ENCODE measurements at places on chromosomes 7 and 10. TPM values are rescaled to one million over a fixed set of nuclear protein-coding genes. Genes with fewer than 3 reads are reported as not detected.

The SDK1 gene
- total RNA-seq, result 3.2 TPM

The TAS2R39 gene
- total RNA-seq, result not detected

The MBL2 gene
- total RNA-seq, result not detected

The COL1A2 gene
- total RNA-seq, result 259 TPM

The CPXM2 gene
- 6.7 TPM for total RNA-seq

The GPR37 gene
- not detected for total RNA-seq

The ADCY1 gene
- total RNA-seq, result 3.0 TPM

The CFAP43 gene
- total RNA-seq, result 0.14 TPM

The NAT16 gene
- not detected for total RNA-seq

The VWA2 gene
- total RNA-seq, result not detected

The C10orf67 gene
- 0.48 TPM for total RNA-seq

The SP4 gene
- 8.5 TPM for total RNA-seq

The GJD4 gene
- not detected for total RNA-seq

The SEMA3D gene
- 2.1 TPM for total RNA-seq

The AP3M1 gene
- total RNA-seq, result 23.3 TPM

The FAM25A gene
- not detected for total RNA-seq

The RNF133 gene
- total RNA-seq, result 0.26 TPM

The TAS2R41 gene
- not detected for total RNA-seq

The GLUD1 gene
- total RNA-seq, result 94.5 TPM

The CUZD1 gene
- 0.20 TPM for total RNA-seq

The FAM237B gene
- not detected for total RNA-seq

The NME8 gene
- not detected for total RNA-seq

The ZNF277 gene
- 18.6 TPM for total RNA-seq

The FOXI2 gene
- 0.06 TPM for total RNA-seq

The AQP1 gene
- total RNA-seq, result 254 TPM

The PNLIPRP2 gene
- total RNA-seq, result not detected

The BAIAP2L1 gene
- total RNA-seq, result 1.1 TPM

The CC2D2B gene
- 1.7 TPM for total RNA-seq

The PIK3AP1 gene
- 4.9 TPM for total RNA-seq

The NUDT13 gene
- 2.5 TPM for total RNA-seq

The CALY gene
- total RNA-seq, result not detected

The MRLN gene
- not detected for total RNA-seq

The MYO1G gene
- 2.3 TPM for total RNA-seq

The SPDYE6 gene
- not detected for total RNA-seq

The VTI1A gene
- 22.5 TPM for total RNA-seq

The AGR2 gene
- total RNA-seq, result not detected

The HOXA2 gene
- total RNA-seq, result 0.60 TPM

The FXYD4 gene
- total RNA-seq, result not detected

Measured in right cardiac atrium (tissue), 5 donors.